Epithelial cell of esophagus (primary cell): ENCODE measurements at places on chromosomes 2 and 18.

- no peak for DNase-seq
Observed at GRCh38 chr2:72953976-72954375, 36.7 kb downstream of the EMX1 start.

GRCh38 chr2:73176205-73176880 is 26.0 kb upstream of the NOTO start:
- DNase-seq = no peak

- peak; percentile 8 for DNase-seq
Observed at GRCh38 chr2:48043746-48044145, 137.4 kb upstream of the FBXO11 start.

DNA sequence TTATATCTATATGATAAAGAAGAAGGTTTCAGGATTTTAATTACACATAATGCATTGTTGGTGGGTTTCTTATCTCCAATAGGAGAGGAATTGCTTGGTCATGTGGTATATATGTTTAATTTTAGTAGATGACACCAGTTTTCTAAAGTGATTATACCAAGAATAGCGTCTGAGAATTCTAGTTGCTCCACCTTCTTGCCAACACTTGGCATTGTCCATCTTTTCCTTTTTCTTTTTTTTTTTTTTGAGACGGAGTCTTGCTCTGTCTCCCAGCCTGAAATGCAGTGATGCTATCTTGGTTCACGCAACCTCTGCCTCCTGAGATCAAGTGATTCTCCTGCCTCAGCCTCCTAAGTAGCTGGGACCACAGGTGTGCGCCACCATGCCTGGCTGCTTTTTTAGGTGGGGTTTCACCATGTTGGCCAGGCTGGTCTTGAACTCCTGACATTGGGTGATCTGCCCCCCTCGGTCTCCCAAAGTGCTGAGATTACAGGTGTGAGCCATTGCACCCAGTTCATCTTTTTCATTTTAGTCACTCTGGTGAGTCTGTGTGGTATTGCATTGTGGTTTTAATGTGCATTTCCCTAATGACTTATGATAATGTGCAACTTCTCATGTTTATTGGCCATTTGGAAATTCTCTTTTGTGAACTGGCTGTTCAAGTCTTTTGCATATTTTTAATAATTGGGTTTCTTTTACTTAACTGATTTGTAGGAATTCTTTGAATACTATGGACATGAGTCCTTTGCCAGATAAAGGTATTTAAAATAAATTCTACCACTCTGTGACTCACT is 37.3 kb upstream of the ZNF512 start:
- peak; percentile 76 for DNase-seq

DNA sequence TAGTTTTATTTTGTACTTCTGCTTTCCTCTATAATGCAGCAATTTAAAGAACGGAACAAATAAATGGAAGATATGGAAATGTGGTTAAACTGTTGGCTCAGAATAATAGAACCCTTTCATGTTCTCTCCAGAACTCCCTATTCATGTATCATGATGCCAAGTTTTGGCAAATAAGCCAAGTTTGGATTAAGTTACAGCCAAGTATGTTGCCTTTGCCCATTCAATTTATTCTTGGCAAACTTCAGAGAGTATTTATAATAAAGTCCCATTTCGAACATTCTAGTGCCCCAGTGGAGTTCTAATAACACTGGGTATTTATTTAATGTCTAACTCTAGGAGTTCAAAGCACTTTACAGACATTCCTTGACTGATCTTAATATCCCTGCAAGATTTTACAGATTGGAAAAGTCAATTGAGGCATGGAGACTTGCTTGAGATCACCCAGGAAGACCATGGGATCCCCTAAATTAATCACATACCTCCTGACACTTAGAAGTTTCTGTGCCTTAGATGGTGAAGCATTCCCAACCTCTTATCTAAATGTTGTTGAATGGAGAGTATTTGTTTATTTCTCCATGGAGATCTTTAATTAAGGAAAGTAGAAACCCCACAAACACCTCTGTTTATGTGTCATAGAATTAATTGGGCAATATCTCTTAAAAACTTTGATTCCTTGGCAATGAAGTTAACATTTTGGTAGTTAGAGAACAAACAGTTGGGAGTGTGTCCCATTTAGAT is 106.7 kb downstream of the ACKR3 start:
- peak; percentile 34 for DNase-seq

GRCh38 chr2:134253117-134253704 is 661 bp upstream of the MGAT5 start:
- DNase-seq = no peak

- DNase-seq = no peak
Observed at GRCh38 chr2:173812321-173812720, 152.9 kb downstream of the SP3 start.

DNA sequence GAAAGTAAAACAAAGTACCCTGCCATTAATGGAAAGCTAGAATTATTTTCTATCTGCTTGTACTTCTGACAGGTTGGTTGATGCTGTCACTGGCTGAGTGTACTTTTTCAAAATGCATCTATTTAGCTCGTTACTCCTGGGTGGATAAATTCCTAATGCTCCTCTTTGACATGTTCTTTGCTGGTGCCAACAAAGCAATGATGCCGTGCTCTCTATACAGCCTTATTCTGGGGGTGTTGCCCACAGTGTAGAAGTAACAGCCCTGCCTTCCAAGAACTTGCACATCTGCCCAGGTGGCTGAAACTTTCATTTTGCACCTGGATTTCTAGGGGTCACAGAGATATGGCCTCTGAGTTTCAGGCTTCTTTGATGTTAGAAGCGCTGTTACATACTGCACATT is 132.4 kb downstream of the SLC4A3 start:
- DNase-seq = no peak

GRCh38 chr18:34595690-34596089 is 114.4 kb upstream of the DTNA start:
- peak; percentile 48 for DNase-seq

DNA sequence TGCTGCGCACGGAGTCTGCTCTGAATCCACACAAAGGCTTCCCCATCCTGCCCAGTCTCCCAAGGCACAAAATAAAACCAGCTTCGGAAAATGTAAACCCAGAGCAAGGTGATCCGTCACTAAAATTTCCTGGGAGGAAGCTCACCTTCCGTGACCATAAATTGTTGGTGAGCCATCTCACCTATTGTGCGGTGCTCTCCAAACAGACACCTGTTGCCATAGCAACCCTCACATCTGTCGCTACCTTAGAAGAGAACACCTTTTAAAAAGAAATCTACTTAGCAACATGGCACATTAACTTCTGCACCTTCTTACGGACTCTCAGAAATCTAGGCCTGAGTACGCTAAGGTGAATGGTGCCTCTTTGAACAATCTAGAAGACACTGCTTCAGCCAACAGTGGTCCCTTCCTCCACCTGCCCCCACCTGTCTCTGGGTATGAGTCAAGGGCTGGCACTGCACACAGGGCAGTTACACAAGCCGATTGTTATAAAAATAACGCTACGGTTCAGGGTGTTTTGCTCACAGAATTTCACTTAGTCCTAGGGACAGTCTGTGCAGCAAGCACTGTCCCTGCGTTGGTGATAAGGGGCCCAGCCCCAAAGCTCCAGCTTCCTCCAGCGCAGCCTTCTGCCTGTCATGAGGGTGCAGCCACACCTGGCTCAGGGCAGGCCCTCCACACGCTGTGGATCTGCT is 114.9 kb upstream of the ID2 start:
- no peak for DNase-seq

DNA sequence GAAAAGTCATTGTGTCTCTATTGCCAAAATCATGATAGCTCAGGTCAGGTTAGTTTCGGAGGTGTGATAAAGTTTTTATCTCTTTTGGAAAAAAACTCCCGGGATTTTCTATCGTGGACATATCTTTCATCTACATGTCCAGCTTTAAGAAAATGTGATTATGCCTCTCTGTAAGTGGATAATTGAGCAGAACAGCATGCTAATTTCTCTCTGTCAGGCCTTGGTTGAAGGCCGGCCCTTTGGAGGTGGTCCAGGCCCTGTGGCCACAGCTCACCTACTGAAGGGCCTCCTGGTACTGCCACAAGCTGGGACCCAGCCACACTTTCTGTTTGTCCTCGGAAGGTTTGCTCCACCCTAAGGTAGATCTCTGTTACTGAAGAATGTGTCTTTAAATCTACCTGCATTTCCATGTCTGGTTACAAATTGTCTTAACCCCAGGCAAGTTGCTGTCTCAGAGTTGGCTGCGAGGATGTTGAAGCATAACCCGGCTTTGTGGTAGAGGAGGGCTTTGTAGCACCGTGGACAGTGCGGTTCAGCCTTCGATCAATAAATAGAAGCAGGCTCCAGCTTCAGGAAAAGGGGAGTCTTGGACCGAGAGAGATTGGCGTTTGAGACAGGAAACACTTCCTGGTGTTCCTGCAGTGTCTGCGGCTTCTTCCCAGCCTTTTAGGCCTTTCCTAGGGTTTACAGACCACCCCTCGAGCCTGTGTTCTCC is 25.5 kb downstream of the TCF7L1 start:
- no peak for DNase-seq

DNA sequence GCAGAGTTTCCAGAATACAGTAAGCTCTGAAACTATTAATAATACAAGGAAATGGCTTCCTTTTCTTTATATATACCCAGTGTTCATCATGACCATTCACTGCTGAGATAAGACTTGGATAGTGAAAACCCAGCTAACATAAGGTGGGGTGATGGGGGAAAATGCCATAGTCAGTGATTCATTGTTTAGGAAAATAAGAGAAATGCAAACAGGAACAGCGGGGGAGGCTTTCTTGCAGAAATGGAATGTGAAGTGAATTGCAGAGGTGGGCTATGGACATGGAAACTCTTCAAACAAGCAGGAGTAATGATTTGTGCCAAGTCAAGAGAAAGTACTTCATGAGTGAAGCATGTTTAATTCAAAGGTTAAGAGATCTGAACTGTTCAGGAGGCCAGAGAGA is 519.4 kb downstream of the TDRD15 start:
- no peak for DNase-seq

- DNase-seq = no peak
Observed at GRCh38 chr2:126446106-126446695, 209.8 kb upstream of the GYPC start.
